ENCODE measurements at places on chromosomes 5 and 9. TPM values are rescaled to one million over a fixed set of nuclear protein-coding genes. Genes with fewer than 3 reads are reported as not detected.
A peak's percentile ranks its signal among the peaks of the same experiment; 100 is the strongest.

The PCDHA12 gene
- total RNA-seq, result 7.8 TPM

GRCh38 chr9:75360252-75360651 is 271.9 kb downstream of the OSTF1 start:
- no peak for DNase-seq

DNA sequence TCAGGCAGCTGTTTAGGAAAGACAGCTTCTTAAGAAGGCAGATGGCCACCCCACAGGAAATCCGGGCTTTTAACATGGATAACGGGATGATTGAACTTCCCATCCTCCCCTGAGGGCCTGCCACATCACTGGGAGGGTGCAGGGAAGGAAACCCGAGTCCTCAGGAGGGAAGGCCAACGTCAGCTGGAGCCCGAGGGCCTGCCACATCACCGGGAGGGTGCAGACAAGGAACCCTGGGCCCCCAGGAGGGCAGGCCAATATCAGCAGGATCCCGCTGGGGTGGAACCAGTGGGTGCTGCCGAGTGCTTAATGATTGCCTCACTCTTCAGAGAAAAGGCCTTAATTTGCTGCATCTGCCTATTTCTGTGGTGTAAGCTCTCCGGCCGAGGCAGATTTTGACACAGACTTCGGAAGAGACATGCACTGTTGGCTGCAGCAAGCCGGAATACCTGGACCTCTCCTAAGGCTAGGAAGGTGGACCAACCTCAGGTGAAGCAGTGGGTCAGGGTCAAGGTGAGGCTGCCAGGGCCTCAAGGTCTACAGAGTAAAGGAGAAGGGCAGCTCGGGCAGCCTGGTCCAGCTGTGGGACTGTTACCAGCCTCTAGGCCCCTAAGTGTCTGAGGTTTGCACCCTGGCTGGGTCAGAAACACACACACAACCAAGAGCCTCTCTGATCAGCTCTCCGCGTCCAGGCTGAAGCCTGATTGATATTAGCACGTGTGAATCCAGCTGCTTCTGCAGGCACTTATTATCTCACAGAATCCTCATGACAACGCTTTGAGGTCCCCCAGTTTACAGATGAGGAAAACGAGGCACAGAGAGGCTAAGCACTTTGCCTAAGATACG is 14.8 kb upstream of the COL5A1 start:
- no peak for DNase-seq

GRCh38 chr5:108078345-108078744 is 303.6 kb downstream of the FBXL17 start:
- no peak for DNase-seq

DNA sequence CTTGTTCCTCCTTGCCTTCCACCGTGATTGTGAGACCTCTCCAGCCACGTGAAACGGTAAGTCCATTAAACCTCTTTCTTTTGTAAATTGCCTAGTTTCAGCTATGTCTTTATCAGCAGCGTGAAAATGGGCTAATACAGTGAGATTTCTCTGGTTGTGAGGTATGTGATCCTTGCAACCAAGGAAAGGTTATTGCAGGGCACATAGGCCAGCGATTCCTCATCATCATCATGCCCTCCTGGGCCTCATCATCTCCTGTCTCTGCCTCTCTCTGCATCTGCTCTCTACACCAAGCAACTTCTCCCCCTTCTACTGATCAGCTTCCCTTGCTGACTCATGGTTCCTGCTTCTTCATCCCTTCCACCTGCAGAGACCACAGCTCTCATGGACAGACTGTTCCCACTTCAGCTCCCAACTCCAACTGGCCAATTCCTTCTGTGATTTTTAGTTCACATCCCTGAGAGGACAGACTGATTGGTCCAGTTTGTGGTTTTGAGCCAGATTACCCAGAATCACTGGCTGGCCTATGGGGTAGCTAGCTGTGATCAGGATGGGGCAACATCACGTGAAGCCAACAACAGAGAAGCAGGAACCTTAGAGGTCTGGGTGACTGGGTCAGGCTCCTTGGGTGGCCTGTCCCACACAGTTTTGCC is 53.1 kb downstream of the LIX1 start:
- no peak for DNase-seq

The NUTM2G gene
- total RNA-seq, result not detected

DNA sequence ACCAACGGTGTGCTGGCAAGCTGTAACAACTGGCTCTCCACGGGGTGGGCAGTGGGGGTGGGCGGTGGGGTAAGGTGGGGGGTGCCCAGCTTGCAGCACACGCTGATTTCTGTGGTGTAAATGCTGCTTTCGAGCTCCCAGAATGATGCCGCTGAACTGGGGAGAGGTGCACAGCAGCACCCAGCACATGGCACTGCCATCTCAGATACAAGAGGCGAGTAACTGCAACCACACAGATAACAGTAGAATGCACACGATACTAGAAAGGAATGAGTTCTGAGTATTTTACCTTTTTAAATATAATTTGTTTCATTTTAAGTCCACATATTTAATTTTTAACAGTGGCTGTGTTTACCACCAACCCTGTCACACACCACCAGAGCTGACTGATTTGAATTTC is 87.9 kb downstream of the SEMA4D start:
- no peak for DNase-seq

DNA sequence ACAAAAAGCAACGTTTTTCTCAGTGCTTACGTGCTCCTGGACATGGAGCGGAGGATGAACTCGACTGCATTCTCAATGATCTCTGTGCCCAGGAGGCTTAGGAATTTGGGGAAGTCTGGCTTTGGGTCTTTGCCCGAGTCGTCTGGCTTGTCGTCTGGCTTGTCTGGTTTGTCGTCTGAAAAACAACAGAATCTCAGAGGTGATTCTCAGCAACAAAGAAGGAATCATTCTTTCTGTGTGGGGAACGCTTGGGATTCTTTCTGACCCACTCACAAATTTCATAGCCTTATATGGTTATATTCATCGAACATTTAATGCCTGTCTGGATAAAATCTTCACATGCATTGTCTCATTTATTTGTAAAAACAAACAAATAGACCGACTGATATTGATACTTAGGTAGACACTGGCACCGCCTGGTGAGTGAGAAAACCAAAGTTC is 4.7 kb downstream of the C5orf46 start:
- DNase-seq, result no peak

- DNase-seq, result peak; percentile 52
These were observed 46.6 kb downstream of the MVB12B start for GRCh38 chr9:126373241-126373640.

DNA sequence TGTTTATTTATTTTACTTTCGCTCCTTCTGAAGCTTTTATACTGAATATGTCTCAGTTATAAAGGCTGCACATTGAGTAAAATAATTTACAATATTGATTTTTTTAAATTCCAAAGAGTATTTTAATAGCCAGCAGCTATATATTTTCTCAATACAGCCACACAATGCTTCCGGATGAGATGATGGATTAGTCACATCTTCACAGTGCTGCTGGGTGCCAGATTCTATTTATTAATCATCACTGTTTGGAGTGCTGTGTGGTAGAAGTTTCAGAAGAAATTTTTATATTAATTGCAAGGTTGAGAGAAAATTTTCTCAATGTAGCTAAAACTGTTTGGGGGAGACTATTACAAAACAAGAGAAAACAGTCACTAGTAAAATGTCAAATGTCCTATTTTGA is 989.8 kb downstream of the TLE4 start:
- no peak for DNase-seq

The CDX1 gene
- total RNA-seq, result not detected

GRCh38 chr9:76626141-76626540 is 138.1 kb upstream of the PCA3 start:
- no peak for DNase-seq

The TMEM8B gene
- 0.69 TPM for total RNA-seq

The ENC1 gene
- 219 TPM for total RNA-seq

GRCh38 chr5:123450640-123451039 is 27.4 kb upstream of the CEP120 start:
- peak; percentile 56 for DNase-seq

DNA sequence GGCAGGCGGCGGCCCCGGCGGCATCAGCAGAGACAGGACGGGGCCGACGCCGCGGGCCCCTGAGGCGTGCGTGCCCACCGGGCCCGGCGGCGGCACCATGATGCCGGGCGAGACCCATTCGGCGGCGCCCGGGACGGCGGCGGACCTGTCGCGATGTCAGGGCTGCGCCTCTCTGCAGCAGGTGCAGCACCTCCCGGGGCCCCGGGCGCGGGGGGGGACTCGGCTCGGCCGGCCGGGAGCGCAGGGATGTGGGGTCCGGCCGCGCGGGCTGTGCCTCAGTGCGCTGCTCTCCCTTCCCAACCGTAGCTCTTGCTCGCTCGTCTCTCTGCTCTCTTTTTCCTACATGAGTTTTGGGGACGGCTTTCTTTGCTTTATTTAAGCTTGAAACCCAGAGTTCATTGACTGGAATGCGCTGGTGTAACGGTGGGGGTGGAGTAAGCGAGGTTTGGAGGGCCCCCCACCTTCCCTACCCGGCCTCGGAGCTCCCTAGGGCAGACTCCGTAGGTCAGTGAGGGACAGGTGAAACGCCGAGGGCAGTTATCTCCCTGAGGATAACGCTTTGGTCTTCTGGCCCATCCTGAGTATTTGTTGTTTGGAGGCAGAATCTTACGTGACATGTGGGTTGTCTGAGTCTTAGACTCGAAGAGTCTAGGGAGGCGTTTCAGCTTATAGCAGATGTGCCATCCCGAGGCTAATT is 490 bp downstream of the ICE1 start:
- no peak for DNase-seq

DNA sequence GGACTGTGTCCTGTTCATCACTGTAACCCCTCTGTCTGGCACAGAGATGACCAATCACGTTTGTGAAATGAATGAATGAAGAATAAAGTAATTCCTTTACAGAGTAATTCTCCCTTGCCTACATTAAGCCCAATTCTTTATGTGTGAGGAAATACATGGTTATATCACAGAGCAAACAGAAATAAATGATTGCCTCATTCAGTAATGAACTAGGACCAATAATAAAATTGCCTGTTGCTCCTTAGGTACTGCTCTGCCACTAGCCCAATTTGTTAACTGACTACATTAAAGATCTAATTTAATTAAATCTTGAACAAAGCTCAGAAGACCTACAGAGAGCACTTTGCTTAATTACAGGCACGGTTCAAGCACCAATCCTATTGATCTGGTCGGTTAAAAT is 121.8 kb downstream of the DCP2 start:
- DNase-seq, result no peak

DNA sequence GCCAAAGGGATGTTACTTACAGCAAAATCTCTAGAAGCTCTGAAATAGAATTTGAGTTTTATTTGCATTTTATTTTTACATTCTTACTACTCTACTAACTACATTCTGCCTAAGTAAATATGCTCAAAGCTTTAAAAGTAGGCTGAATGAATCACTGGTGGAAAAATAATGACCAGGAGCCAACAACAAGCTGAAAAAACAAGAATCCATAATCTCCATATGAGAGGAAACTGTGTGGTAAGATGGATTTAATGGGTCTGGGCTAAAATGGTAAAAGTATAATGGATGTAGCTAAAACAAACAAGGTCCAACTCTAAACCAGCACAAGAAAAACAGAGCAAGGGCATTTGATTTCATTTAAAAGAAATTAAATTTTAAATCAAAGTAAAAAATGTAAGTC is 525.8 kb upstream of the FTMT start:
- no peak for DNase-seq

- no peak for DNase-seq
These were observed 328.8 kb downstream of the GADD45G start for GRCh38 chr9:89933578-89933977.

GRCh38 chr9:128732576-128732975 is 8.6 kb upstream of the ZDHHC12 start:
- DNase-seq, result no peak

- DNase-seq, result no peak
These were observed 45.2 kb upstream of the RAD23B start for GRCh38 chr9:107237873-107238272.

DNA sequence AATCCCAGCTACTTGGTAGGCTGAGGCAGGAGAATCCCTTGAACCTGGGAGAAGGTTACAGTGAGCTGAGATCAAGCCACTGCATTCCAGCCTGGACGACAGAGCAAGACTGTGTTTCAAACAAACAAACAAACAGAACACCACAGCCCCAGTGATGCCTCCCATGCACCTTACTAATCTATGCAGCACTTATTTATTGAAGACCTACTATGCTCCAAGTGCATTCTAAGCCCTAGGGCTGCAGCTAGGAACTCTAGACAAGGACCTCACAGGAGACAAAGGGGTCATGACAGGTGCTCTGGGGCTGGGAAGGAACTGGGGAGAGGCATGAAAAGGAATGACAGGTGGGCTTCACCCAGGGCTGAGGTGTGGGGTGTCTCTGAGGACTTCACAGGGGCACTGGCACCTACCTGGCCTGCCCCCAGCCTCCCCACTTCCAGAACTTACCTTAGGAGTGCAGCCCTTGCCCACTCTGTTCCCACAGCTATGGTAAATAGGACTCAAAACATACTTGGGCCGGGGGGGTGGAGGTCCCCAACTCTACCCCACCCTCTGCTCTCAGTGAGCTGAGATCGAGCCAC is 69.4 kb downstream of the C9orf50 start:
- no peak for DNase-seq

DNA sequence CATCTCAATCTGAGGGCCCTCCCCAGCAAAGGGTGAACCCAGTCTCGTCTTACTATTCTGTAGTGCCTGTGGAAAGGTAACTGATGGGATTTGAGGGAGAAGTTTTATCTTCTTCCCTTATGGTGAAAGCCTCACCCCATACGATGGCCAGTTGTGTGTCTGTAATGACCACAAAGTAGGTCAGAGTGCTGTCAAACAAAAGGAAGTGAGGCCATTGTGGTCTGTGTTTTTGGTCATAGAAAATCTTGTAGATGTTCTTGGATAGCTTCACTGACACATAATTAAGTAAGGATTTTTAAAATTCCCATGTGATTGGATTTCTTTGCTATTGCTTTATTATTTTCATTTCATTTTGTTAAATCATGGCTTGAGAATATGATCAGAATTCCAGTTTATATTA is 505.1 kb upstream of the KLF4 start:
- DNase-seq, result no peak

DNA sequence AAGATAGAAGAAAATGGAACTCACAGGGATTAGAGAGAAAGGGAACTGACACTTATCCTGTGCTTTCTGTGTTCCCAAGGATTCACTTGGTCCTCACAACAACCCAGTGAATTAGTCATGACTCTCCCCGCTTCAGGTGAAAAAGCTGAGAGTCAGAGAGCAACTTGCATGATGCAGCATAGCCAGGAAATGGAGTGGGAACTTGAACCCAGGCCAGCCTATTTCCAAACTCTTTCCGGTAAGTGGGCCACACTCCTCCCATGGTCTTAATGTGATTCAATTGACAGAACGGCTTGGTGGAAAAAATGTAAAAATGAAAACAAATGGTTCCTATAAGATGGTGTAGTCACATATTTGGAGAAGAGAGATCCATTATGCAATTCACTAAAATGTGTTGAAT is 45.9 kb upstream of the CEMIP2 start:
- DNase-seq, result no peak

- DNase-seq, result no peak
These were observed 7.3 kb downstream of the ACER2 start for GRCh38 chr9:19416143-19416542.

GRCh38 chr5:73670731-73671130 is 44.7 kb downstream of the ARHGEF28 start:
- no peak for DNase-seq

All from renal cortical epithelial cell (primary cell).